ENCODE measurements at places on chromosomes 3 and 15. TPM values are rescaled to one million over a fixed set of nuclear protein-coding genes. Genes with fewer than 3 reads are reported as not detected.

STRC gene
- total RNA-seq: 0.08 TPM

COL8A1 gene
- 24.3 TPM for total RNA-seq

SLC22A13 gene
- total RNA-seq: not detected

PYGO1 gene
- total RNA-seq: 7.8 TPM

FANCD2OS gene
- total RNA-seq: not detected

DAZL gene
- not detected for total RNA-seq

TEX264 gene
- 37.7 TPM for total RNA-seq

CLRN1 gene
- not detected for total RNA-seq

- peak; percentile 38 for DNase-seq
Observed at GRCh38 chr3:180594631-180595558, 7.1 kb upstream of the TTC14 start.

DNA sequence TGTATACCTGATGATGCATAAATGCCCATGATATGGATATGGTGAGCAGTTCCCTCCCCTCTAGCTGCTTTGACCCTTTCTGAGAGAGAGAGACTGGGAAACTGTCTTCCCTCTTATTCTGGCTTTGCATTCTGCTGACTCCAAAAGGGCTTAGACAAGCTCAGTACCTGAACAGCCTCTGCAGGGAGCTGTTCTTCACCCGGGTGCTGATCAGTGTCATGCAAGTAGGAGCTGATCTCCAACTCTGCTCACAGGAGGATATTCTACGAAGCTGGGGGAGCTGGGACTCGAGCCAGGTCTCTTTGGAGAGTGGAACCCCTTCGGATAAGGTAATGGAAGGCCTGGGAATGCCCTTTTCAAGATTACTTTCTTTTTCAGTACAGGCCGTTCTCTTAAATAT, 237.1 kb downstream of the RYR3 start:
- DNase-seq: peak; percentile 13

- no peak for DNase-seq
Observed at GRCh38 chr3:58237941-58238681, 519 bp downstream of the ABHD6 start.

GRCh38 chr15:66231394-66232266, 21.9 kb downstream of the MEGF11 start:
- no peak for DNase-seq

DNA sequence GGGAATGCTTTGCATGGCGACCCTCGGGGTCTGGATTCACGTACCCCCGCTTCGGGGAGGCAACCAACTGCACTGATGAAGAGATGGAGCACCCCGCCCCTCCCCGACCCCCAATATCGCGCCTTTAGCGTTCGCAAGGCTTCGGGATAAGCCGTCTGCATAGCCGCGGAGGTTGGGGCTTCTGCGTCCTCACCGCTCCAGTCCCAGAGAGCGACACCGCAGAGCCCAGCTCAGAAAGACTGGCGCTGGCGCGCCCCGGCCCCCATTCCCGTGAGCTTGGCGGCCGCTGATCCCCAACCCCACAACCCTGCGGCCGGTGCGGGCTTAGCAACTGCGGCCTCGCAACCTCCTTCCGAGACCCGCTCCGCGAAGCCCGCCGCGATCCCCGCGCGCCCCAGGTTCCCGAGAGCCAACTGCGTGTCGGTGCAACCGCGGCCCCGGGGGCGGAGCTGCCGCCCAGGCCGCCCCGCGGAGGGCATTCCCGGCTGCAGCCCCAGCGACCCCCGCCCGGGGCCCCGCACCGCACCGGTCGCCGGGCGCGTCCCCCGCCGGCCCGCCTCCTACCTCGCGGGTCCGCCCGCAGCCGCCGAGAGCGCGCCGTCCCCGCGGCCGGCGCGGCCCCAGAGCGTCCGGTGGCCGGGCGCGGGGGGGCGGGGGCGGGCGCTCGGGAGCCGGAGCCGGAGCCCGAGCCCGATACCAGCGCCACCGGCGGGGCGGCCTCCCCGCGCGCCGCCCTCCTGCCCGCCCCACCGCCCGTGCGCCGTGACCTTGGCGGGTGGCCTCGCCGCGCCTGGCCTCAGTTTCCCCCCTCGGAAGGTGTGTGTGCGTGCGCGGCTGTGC, 79.5 kb downstream of the IQSEC1 start:
- no peak for DNase-seq

DNA sequence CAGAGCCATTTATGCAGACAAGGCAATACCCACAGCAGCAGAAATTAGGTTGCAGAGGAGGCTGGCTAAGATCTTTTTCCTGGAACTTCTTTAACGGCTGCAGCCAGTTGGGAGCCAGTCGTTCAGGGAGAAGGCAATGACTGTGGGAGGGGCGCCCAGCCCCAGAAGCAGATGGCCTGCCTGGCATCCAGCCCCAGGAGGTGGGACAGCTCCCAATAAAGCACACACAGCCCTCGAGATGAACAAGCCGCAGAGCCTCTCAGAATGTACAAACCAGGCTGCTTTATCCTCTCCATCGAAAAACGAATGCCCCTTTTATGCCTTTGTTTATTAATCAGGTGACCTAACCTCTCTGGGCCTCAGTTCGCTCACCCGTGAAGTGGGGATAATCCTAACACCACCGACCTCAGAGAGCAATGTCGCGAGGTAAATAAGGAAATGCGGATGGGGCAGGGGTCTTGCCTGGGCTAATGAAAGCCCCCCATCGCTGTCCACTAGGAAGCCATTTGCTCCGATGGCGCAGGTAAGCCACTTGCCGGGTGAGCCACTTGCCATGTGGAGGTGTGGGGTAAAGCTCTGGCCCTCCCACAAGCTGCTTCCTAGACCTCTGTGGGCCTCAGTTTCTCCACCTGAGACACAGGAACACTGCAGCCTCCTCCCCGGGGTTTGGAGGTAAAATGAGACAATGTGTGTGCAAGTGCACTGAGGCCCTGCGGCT, 35.8 kb downstream of the MGLL start:
- DNase-seq: no peak

- DNase-seq: no peak
Observed at GRCh38 chr3:157116017-157116416, 43.9 kb downstream of the CCNL1 start.

DNA sequence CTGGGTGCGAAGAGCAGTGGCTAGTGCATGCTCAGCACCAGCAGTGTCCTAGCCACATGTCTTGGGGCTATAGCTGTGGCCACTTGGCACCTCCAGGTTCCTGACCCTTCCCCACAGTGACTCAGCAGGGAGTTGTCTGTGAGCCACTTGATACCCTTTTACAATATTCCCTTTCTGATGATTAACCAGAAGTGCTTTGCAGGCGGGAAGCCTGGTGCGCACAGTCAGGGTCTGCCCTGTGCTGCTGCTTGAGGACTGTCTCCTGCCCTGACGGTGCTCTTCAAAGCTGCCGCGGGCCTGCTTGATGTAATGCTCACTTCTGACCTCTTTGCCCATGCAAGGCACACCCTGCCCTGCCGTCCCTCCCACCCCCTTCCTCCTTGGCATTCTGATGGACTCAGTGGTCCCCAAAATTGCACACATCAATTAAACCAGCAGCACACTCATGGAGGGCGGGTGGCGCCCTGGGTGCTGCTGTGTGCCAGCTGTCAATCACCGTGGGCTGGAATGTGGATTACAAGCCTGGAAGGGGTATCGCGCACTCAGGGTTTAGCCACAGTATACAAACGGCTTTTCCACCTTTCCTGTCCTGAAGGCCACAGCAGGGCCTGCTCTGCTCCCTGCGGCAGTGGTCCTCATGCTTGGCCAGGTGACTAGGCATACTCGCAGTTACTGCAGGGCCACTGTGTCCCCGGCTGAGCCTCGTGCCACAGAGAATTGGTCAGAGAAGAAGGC, 40.9 kb upstream of the PCSK6 start:
- DNase-seq: no peak

- no peak for DNase-seq
Observed at GRCh38 chr15:67883234-67883773, 43.5 kb upstream of the RNU6-1 start.

- no peak for DNase-seq
Observed at GRCh38 chr15:66278056-66278455, 15.3 kb upstream of the DIS3L start.

- DNase-seq: no peak
Observed at GRCh38 chr3:39021465-39022285, 30.1 kb downstream of the SCN11A start.

- DNase-seq: peak; percentile 33
Observed at GRCh38 chr15:57213862-57214261, 162.4 kb upstream of the CGNL1 start.

- DNase-seq: no peak
Observed at GRCh38 chr15:95279277-95280019, 1048.1 kb downstream of the MCTP2 start.

DNA sequence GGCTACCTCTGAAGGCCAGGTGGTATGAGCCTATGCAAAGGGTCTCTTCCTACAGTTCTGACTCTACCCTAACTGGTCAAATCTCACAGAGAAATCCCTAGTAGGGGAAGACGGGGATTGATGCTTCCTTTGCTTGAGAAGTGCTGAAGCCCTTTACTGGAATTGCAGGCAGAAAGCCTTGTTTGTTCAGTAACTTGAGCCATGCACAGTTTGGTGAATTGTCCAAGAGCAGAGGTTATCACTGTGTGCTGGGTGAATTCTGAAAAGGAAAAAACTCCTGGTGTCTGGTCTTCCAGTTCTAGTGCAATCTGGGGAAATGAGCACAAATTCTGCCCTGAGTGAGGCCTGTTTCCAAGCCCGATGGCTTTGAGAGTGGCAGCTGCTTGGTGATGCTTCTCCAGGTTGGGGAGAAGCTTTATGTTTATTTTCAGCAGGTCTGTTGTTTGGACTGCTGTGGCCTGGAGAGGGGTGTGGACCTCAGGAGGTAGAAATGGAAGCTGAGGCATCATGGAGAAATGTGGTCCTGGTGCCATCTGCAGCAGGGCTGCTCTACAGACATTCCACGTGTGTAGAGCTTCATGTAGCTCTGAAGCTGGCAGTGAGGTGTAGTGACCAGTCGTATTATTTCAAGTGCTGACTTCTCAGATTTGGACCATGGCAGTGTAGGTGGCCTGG, 60.9 kb downstream of the ARNT2 start:
- no peak for DNase-seq

DNA sequence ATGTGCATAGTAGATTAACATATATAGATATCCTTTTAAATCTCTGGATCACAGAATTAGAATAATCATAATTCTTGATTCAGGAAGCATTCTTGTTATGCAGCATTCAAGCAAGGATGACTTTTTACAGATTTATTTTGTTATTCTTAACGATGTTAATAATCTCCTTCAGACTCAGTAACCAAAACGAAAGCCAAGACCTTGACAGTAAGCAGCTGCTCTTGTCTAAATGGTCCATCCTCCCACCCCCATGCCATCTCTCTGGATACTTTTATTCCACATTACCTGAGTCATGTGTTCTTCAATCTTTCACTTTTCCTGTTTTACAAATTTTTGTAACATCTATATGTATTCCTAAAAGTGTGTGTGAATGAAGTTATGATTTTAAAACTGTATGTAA, 33.3 kb upstream of the GPR171 start:
- no peak for DNase-seq

DNA sequence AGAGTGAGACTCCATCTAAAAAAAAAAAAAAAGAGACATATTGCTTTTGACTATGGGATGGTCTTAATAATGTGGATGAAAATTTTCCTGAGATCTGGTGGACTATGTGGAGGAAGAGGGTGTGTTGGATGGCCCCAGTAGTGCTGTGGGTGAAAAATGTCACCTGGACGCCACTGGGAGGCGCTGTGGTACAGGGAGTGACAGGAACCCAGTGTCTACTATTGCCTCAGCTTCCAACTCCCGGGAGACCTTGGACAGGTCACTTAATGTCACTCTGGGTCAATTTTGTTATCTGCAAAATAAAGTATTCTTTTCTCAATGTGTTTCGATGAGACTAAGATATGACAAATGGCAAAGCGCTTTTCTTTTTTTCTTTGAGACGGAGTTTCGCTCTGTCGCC, 27.7 kb upstream of the DCP1A start:
- peak; percentile 45 for DNase-seq

- no peak for DNase-seq
Observed at GRCh38 chr15:94255540-94255939, 24.2 kb downstream of the MCTP2 start.

- no peak for DNase-seq
Observed at GRCh38 chr3:122825460-122825859, 30.6 kb downstream of the SLC49A4 start.

DNA sequence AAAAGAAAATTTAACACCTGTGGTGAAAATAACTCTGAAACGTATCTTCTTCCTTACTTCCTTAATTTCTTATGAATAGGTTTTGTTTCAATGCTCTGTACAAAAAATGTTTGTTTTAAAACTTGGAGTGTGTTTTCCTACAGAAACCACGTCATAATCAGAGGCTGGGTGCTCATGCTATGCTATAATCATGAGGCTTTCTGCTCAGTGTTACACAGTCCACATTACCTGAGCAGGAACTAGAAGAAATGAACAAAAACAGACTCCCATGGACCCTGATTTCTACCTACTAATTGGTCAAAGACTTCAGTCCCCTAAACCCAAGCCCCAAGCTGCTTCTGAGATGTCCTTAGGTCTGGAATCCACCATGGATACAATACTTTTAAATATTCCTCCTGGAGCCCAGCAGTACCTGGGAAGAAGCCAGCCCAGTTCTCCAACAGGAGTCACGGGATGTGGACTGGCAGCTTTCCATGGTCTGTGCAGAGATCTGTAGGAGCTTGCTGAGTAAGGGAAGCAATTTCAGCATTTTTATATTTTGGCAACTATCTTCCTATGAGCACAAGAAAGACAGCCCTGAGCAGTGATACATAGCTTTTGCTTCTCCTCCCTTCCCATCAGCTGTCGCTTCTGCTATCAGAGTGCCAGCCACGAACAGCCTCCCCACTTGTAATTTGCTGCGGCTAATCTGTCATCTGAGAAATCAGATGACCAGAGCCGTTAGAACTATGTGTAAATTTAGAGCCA, 65.6 kb downstream of the WDR72 start:
- DNase-seq: peak; percentile 23

DNA sequence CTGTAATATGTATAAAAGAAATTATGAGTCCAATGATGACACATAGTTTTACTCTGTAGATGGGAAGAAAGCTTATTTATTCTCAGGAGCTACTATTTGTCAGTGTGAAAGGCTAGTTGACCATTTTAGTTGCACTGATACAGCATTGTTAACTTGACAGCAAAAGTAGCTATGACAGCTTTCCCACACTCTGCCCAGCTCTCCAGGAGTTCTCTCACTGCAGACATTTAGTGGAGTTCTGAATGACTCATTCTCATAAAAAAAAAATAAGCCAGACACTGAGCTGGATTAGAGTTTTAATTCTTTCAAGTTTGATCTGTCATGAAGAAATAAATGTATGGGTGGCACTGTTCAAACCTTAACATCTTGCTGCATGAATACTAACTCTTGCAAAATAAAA, 77.2 kb upstream of the CFAP20DC start:
- DNase-seq: peak; percentile 57

DNA sequence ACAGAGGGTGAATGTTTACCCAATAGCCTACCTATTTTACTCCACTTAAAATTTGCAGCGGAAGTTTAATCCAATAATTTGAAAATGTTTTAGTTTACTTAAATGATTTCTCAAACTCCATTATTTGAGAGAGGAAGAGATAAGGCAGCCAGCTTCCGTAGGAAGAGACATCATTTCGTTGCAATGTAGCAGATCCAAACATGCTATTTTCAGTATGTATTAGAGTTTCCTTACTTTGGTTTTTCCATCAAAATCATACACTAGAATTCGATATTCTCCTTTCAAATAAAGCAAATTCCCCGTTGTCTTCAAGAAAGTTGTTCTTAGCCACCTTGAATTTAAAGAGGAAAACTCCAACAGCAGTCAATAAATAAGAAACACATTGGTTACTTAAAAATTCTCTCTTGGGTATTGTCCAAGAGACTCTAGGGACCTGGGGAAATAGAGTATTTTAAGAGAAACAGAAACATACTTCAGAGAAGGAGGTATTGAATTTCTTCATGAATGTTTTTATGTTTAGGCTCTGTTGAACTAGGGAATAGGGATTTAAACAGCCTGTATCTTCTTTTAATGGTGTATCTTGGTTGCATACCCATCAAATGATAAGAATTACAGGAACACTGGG, 324.5 kb upstream of the GBE1 start:
- DNase-seq: no peak

Data from H4 (cell line).